ENCODE measurements at places on chromosomes 6 and 20. TPM values are rescaled to one million over a fixed set of nuclear protein-coding genes. Genes with fewer than 3 reads are reported as not detected.

DNA sequence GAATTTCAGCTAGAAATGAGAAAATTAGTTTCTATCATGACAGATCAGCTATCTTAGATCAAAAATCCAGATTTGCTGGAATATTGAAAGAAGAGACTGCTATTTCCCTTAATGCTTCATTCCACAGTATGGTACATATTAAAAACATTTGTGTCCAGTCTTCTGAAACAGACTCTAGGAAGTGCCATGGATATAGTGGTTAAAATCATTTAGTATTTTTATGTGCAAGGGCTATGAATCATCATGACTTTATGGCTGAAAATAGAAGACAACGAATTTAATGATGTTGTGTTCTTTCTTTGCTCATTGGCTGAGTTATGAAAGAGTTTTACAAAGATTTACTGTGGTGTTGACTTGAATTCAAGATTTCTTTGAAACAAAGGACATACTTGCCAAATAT is 146.6 kb downstream of the ANKRD60 start:
- peaks cover 3% of the 10 kb centered on the region for H3K27me3 ChIP-seq
- H3K36me3 ChIP-seq, result no peaks in the 10 kb centered on the region
- H3K4me3 ChIP-seq, result no peak overlapping the region
- no peak for DNase-seq
- H3K4me1 ChIP-seq, result peaks cover 3% of the 10 kb centered on the region

DNA sequence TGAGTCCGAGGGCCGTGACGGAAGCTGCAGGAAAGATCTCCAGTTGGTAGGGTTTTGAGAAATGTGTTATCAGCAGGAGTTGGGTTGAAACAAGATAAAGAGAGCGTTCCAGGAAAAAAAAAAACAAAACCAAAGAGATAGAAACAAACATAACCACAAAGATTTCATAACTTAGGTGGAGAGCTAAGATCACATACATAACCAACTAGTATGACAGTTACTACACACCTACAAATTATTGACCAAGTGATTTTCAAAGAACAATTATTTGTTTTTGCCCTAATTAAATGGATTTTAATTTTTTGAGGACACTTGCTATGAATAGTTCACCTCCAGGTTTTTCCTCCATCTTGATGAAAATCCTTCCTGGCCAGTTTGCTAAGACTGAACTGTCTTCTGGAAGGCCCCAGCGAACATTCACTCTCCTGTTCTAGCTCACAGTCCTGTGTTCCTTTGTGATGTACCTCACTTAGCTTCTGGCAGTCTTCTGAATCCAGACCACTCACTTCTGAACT is 69.4 kb downstream of the SNX9 start:
- no peak overlapping the region for H3K27ac ChIP-seq
- no peaks in the 10 kb centered on the region for H3K4me1 ChIP-seq
- H3K36me3 ChIP-seq, result peaks cover 19% of the 10 kb centered on the region
- H3K27me3 ChIP-seq, result no peaks in the 10 kb centered on the region
- no peak for DNase-seq

DNA sequence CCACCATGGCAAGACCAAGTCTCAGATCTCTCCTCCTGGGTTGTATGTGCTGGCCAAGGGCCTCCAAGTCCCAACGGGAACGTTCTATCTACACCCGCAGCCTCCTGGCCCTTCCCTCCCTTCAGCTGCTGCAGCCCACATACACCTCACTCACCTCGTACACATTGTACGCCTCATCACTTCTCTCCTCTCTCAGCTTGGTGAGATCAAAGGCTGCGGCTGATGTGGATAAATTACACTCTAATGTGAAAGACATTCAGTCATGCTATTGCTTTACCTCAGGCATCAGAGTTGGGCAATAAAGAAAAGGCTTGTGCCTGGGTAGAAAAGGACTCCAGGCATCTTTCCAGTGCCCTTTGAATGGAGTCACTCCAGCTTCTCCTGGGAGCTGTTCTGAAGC is 135.3 kb upstream of the FOXQ1 start:
- DNase-seq, result no peak
- H3K4me3 ChIP-seq, result no peak overlapping the region
- peaks cover 5% of the 10 kb centered on the region for H3K27me3 ChIP-seq
- H3K36me3 ChIP-seq, result no peaks in the 10 kb centered on the region
- H3K27ac ChIP-seq, result no peak overlapping the region
- H3K4me1 ChIP-seq, result no peaks in the 10 kb centered on the region

- no peak for DNase-seq
- H3K27me3 ChIP-seq, result peaks cover 10% of the 10 kb centered on the region
- no peaks in the 10 kb centered on the region for H3K36me3 ChIP-seq
- no peaks in the 10 kb centered on the region for H3K4me1 ChIP-seq
These were observed 26.6 kb upstream of the MYT1 start for GRCh38 chr20:64137598-64138031.

DNA sequence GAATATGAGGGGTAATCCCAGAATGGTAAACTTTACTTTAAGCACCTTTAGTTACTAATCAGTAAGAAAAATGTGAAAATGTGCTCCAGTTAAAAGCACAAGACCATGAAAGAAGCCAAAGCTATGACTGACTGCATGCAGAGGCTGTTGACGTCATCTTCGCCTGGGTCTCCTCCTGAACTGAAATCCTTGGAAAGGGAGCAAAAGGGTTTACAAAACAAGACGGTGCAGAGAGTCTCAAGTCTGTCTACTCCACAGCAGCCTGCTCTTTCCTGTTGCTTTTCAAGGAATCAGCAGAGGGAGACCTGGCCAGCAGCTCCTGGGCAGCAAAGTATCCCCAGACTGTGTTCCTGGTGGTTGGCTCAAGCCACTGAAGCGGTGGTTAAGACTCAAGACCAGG is 10.2 kb downstream of the FKBP1A start:
- no peak overlapping the region for H3K27ac ChIP-seq
- peaks cover 17% of the 10 kb centered on the region for H3K4me1 ChIP-seq
- peaks cover 6% of the 10 kb centered on the region for H3K36me3 ChIP-seq
- DNase-seq, result no peak

Gene TCF15
- 5.9 TPM for total RNA-seq

- H3K27ac ChIP-seq, result peak overlapping the region; percentile 95
- H3K27me3 ChIP-seq, result peaks cover 4% of the 10 kb centered on the region
- H3K4me1 ChIP-seq, result peaks cover 63% of the 10 kb centered on the region
- no peaks in the 10 kb centered on the region for H3K36me3 ChIP-seq
- no peak overlapping the region for H3K4me3 ChIP-seq
These were observed 136.3 kb downstream of the MRPL14 start for GRCh38 chr6:43990627-43991619.

Gene ADA
- total RNA-seq, result 4.0 TPM

DNA sequence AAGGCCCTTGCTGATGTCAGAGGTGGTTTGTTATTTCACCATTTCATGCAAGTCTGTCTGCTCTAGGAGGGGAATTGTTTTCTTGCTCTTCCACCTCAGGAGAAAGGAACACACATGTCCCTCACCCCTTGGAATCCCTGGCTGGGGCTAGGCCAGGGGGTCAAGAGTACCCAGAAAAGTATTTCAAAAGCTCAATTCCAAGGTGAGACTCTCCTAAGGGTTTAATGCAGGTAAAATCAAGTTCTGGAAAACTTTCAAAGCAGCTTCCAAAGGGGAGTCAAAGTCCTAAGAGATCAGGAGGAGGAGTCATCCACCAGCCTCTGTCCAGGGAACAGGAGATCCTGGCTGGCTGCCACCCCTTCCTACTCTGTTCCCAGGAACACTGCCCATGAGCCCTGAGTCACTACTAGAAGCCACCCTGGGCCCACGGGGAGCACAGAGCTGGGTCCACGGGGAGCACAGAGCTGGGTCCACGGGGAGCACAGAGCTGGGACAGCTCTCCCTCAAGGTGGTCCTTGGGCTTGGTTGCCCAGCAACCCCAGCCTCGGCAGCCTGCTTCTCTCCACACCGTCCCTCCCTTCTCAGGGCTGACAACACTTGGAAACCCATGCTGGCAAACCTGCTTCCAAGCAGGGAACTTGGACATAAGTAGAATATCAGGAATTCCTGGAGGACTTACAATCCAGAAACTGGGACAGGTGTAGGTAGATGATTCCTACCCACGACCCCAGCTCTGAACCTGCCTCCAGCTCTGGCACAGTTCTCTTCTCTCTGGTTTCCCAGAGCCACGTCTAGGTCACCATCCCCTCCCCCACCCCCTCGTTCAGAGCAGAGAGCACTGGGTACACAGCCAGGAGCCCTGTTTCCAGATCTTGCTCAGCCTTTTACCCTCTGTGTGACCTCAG is 35.3 kb upstream of the CDKN1A start:
- H3K4me3 ChIP-seq, result no peak overlapping the region
- H3K4me1 ChIP-seq, result peaks cover 12% of the 10 kb centered on the region
- H3K36me3 ChIP-seq, result no peaks in the 10 kb centered on the region
- no peak overlapping the region for H3K27ac ChIP-seq
- no peaks in the 10 kb centered on the region for H3K27me3 ChIP-seq

DNA sequence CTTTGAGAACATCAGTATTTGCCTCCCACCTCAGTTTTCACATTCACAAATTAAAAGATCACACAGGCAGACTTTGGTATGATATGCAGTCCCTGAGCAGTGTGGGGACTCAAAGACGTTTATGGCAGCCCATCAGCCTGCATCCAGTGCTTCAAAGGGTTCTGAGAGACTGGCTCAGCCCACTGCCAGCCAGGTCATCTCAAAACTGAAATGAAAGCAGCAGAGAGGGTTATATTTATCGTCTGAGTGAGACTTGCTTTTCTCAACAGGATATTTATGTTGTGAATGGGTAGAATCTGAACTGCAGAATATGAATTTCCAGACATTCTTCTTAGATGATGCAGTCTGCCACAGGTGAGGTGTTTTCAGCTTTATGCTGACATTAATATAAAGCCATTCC is 159.8 kb downstream of the NRN1 start:
- DNase-seq, result no peak
- H3K4me1 ChIP-seq, result peaks cover 10% of the 10 kb centered on the region
- peaks cover 33% of the 10 kb centered on the region for H3K27me3 ChIP-seq
- no peak overlapping the region for H3K4me3 ChIP-seq
- no peaks in the 10 kb centered on the region for H3K36me3 ChIP-seq

DNA sequence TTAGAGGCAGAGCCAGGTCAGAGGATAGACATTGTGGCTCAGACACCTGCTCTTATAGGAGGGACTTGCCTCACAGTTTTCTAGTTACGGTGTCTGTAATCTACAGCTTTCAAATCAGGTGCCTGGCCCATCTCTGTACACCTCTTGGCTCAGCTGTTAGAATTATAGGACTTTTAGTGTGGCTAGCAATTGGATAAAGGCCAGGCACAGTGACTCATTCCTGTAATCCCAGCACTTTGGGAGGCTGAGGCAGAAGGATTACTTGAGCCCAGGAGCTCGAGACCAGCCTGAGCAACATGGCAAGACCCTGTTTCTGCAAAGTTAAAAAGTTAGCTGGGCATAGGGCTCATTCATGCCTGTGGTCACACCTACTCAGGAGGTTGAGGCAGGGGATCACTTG is 20.0 kb downstream of the BRPF3 start:
- H3K36me3 ChIP-seq, result peaks cover 76% of the 10 kb centered on the region
- no peak for DNase-seq
- H3K4me3 ChIP-seq, result no peak overlapping the region
- no peak overlapping the region for H3K27ac ChIP-seq
- H3K4me1 ChIP-seq, result no peaks in the 10 kb centered on the region
- no peaks in the 10 kb centered on the region for H3K27me3 ChIP-seq

- H3K36me3 ChIP-seq, result peaks cover 7% of the 10 kb centered on the region
- peak overlapping the region; percentile 0 for H3K4me3 ChIP-seq
- H3K27ac ChIP-seq, result peak overlapping the region; percentile 56
These were observed 3.4 kb downstream of the SNX5 start for GRCh38 chr20:17965042-17965697.

GRCh38 chr6:154167126-154167525 is 128.1 kb downstream of the OPRM1 start:
- peaks cover 9% of the 10 kb centered on the region for H3K4me1 ChIP-seq
- H3K27ac ChIP-seq, result no peak overlapping the region
- H3K36me3 ChIP-seq, result no peaks in the 10 kb centered on the region
- DNase-seq, result peak; percentile 50

DNA sequence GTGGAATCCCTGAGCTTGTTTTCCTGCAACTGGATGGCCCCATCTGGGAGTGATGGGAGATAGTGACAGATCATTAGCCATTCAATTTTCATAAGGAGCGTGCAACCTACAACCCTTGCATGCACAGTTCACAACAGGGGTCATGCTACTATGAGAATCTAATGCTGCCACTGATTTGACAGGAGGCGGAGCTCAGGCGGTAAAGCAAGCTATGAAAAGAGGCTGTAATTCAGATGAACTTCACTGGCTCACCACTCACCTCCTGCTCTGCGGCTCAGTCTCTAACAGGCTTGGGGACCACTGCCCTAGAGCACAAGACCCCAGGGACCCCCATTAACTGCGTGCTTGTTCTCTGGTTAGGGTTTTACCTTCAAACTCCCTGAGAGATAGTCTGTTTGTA is 12.4 kb upstream of the TREML4 start:
- no peaks in the 10 kb centered on the region for H3K36me3 ChIP-seq
- no peaks in the 10 kb centered on the region for H3K27me3 ChIP-seq
- no peak overlapping the region for H3K4me3 ChIP-seq
- no peaks in the 10 kb centered on the region for H3K4me1 ChIP-seq

Gene CLPSL2
- total RNA-seq, result not detected

Gene DLK2
- total RNA-seq, result 2.0 TPM

DNA sequence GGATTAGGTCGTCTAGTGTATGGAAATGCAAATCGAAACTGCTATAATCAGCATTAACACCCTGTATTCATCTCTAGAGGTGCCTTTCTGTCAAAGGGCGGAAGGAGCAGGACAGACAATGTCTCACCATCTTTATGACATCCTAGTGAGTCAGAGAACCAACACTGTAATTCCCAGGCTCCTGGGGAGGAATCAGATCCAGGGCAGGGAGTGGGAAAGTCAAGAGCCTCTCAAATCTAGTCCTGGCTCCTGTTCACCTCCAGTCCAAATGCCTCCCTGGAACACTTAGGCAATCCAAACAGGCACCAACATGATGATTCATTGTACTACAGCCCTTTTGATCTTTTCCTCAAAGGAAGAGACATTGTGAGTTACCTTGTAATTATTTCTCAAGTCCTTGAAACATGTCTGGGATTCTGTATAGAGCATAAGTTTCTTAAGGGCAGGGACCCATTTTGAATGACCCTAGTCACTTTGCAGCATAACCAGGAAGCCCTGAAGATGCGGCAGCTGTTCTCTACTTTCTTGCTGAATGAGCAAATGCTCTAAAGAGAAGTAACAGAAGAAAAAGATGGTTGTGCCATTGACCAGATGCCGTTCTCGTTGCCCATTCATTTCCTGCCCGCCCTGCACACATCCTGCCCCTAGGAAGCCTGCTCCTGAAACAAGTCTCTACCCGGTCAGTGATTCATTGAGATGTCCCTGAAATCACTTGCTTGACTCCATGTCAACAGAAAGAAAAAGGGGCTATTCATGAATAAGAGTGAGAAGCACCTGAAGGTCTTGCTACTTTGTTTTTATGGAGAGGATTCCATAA is 112.8 kb upstream of the JARID2 start:
- H3K27me3 ChIP-seq, result no peaks in the 10 kb centered on the region
- no peak overlapping the region for H3K4me3 ChIP-seq
- no peaks in the 10 kb centered on the region for H3K4me1 ChIP-seq
- peak; percentile 19 for DNase-seq
- H3K27ac ChIP-seq, result no peak overlapping the region
- no peaks in the 10 kb centered on the region for H3K36me3 ChIP-seq

Gene CCR6
- total RNA-seq, result not detected

- H3K27me3 ChIP-seq, result no peaks in the 10 kb centered on the region
- H3K4me1 ChIP-seq, result no peaks in the 10 kb centered on the region
- H3K27ac ChIP-seq, result no peak overlapping the region
- no peak overlapping the region for H3K4me3 ChIP-seq
- peaks cover 51% of the 10 kb centered on the region for H3K36me3 ChIP-seq
These were observed 22.2 kb upstream of the ZBTB2 start for GRCh38 chr6:151413372-151414145.

Gene HELZ2
- 5.8 TPM for total RNA-seq

- no peak overlapping the region for H3K27ac ChIP-seq
- DNase-seq, result no peak
- peaks cover 14% of the 10 kb centered on the region for H3K27me3 ChIP-seq
- H3K36me3 ChIP-seq, result no peaks in the 10 kb centered on the region
These were observed 80.0 kb upstream of the EYA2 start for GRCh38 chr20:46814366-46815232.
